ENCODE measurements at places on chromosomes 7 and 10. TPM values are rescaled to one million over a fixed set of nuclear protein-coding genes. Genes with fewer than 3 reads are reported as not detected.

The PRKRIP1 gene
- total RNA-seq = 14.7 TPM

The NHLRC2 gene
- total RNA-seq = 27.0 TPM

The CXCL12 gene
- total RNA-seq = 1.2 TPM

The PRTFDC1 gene
- total RNA-seq = 13.6 TPM

The PDGFA gene
- 55.4 TPM for total RNA-seq

The MYO3A gene
- total RNA-seq = not detected

The HABP2 gene
- not detected for total RNA-seq

The UTF1 gene
- total RNA-seq = not detected

The PKD2L1 gene
- total RNA-seq = not detected

The ASAH2 gene
- 0.27 TPM for total RNA-seq

The TRIM50 gene
- not detected for total RNA-seq

The LIPK gene
- not detected for total RNA-seq

The LIPF gene
- total RNA-seq = not detected

The SPDYE16 gene
- total RNA-seq = not detected

The ATP6V1F gene
- 55.3 TPM for total RNA-seq

The CALHM3 gene
- not detected for total RNA-seq

The SEMA3A gene
- 0.29 TPM for total RNA-seq

The NRG3 gene
- 0.43 TPM for total RNA-seq

The NEUROD6 gene
- not detected for total RNA-seq

The TRUB1 gene
- total RNA-seq = 43.5 TPM

The CHRM2 gene
- total RNA-seq = not detected

The ACSL5 gene
- 10.6 TPM for total RNA-seq

The SRI gene
- total RNA-seq = 141 TPM

The PAX4 gene
- total RNA-seq = not detected

The IFIT1B gene
- total RNA-seq = not detected

The AKR1C1 gene
- total RNA-seq = 7.2 TPM

The ADGRA1 gene
- total RNA-seq = not detected

The OGDHL gene
- 0.27 TPM for total RNA-seq

The ENO4 gene
- total RNA-seq = 0.07 TPM

The OPN4 gene
- not detected for total RNA-seq

The BLOC1S2 gene
- 68.8 TPM for total RNA-seq

The ADRA2A gene
- total RNA-seq = 0.40 TPM

The MMD2 gene
- not detected for total RNA-seq

The TLL2 gene
- total RNA-seq = 0.07 TPM

The LRRC17 gene
- total RNA-seq = 4.4 TPM

The AZGP1 gene
- not detected for total RNA-seq

The ZFAND4 gene
- 9.3 TPM for total RNA-seq

The NPY gene
- not detected for total RNA-seq

Measured in thoracic aorta endothelial cell (primary cell).